ENCODE measurements at places on chromosomes 4 and X.

GRCh38 chr4:24002330-24002966, 112.6 kb upstream of the PPARGC1A start:
- DNase-seq: no peak

DNA sequence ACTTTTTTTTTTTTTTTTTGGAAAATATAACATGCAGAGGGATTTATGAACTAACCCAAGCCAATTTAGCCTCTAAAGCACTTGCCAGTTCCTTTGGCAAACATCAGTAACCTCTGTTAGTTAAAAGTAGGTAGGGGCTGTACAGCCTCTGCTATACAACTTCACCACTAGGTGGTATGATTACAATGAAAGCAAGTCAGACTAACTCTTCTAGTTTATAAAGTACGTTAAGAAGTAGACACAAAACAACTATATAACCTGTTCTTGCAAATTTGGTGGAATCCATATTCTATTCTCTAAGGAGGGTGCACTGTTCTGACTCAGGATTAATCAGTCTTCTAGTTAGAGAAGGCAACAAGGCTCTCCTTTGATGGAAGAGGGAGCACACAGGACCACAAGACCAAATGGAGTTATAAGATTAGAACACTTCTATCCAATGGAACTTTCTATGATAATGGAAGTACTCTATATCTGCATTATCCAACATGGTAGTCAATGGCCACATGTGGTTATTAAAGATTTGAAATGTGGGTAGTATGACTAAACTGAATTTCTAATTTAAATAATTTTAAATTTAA, 12.8 kb downstream of the AIMP1 start:
- DNase-seq: no peak

- no peak for DNase-seq
Observed at GRCh38 chr4:122606364-122607043, 14.4 kb downstream of the IL21 start.

- no peak for DNase-seq
Observed at GRCh38 chr4:26074712-26075430, 160.9 kb downstream of the SMIM20 start.

- DNase-seq: no peak
Observed at GRCh38 chr4:125358453-125358852, 43.7 kb downstream of the FAT4 start.

- DNase-seq: no peak
Observed at GRCh38 chrX:154495472-154495922, 5.1 kb upstream of the SLC10A3 start.

Data from NCI-H1436 (cell line).